ENCODE measurements at places on chromosomes 2 and 18.
A peak's percentile ranks its signal among the peaks of the same experiment; 100 is the strongest.

GRCh38 chr2:241067501-241068135 is 34.5 kb downstream of the MTERF4 start:
- no peak for DNase-seq

DNA sequence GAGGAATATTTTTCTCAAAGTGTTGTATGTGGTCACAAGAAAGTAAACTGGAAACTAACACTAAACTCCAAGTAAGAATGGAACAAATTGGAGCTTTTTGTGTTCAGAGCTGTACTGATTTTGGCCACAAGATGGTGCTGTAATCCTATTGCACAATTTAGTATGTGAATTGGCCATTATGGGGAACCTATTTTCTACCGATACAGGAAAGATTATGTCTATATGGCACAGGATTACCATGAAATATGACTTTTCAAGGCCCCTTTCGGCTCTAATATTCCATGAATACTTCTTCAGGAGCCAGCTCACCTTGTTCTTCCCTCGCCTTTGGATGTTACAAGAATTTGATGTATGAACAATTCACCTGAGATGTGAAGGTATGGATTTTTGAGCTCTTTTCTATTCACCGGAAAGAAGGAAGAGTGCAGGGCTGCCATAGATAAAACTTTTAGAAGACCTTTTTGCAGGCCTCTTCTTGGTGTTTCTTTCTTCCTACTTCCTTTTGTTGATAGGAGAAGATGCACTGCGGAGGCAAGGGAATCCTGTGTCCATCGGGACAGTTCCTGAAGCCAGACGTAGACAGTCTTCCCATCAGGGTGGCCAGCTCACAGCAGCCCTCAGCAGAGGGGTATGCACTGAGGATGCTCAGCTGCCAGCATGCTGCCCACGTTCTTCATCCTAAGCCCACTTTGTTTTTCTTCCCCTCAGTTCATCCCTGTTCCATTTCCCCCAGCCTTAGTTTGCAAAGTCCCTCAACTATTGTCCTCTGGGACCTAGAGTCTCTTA is 13.3 kb downstream of the MRPL44 start:
- peak; percentile 52 for DNase-seq

- DNase-seq = no peak
These were observed 40.2 kb downstream of the TMEM177 start for GRCh38 chr2:119719261-119719627.

DNA sequence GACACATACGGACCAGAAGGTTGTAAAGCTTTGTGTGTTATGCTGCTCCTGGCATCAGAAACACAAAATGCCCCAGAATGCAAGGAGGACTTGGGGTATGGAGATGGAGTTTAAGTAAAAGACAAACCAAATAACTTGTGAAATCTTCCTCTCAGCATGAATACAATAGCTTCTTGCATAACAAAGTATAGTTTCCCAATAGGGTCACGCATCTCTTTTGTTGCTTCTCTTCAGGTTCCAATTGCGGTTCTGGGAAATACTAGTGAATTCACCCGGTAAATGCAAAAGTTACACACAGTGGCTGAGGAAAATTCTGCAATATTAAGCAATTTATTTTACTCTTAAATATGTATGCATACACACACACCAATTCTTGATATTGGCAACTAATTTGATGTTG is 339.2 kb upstream of the EPHA4 start:
- DNase-seq = no peak

DNA sequence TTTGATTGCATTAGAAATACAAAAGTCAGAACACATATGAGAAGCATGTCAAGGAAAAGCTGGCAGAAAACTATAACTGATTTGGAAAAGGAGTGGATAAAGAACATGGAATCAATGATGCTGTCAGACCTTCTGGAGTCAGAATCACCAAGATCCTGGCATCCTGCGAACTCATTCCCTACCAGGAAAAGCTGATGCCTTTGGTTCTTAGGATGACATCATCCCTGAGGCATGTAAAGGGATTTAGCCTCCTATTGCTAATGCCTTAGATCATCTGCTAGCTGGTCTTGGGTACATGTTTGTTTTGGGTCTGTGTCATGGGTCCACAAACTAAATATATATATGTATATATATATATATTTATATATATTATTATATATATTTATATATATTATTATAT is 680.7 kb downstream of the EPHA4 start:
- no peak for DNase-seq

DNA sequence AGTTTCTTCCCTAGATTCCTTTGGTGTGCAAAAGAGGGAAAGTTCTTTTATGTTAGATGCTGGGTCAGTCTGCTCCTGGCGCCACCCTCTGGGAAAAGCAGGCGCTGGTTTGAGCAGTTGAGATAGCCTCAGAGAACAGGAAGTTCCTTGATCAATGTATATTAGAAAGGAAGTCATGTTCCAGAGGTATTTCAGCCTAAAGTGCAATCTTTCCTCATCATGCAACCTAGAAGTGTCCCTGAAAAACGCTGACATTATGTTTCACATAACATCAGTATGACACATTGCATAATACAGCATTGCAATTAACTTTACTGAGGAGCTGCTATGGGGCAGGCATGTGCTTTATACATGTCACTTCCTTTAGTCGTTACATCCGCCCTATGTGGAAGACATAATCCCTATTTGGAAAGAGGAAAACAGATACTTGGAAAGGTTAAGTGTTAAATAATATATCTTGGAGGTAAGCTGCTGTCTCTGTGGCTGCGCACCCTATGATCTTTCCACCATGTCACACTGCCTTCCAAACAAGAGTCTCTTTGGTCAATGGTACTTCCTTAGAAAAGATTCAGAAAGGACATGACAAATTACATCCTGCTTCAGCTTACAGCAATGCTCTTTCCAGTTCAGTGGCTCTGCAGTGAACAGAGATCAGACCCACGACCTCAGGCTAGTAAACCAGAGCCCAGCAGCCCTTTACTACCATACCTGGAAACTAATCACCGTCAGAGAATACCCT is 369.7 kb downstream of the RAD51AP2 start:
- DNase-seq = no peak

- no peak for DNase-seq
These were observed 28.7 kb downstream of the ZSWIM2 start for GRCh38 chr2:186820303-186820702.

DNA sequence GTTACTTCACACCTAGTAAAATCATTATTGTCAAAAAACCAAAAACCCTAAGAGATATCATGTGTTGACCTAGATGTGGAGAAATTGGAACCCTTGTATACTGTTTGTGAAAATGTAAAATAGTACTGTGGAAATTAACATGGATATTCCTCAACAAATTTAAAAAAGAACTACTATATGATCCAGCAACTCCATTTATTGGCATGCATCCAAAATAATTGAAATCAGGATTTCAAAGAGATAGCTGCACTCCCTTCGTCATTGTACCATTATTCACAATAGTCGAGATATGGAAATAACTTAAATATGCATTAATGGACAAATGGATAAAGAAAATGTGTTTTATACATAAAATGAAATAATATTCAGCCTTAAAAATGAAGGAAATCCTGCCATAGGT is 105.3 kb upstream of the ZC3H15 start:
- DNase-seq = no peak

GRCh38 chr2:95300450-95300849 is 3.3 kb downstream of the KCNIP3 start:
- DNase-seq = no peak

DNA sequence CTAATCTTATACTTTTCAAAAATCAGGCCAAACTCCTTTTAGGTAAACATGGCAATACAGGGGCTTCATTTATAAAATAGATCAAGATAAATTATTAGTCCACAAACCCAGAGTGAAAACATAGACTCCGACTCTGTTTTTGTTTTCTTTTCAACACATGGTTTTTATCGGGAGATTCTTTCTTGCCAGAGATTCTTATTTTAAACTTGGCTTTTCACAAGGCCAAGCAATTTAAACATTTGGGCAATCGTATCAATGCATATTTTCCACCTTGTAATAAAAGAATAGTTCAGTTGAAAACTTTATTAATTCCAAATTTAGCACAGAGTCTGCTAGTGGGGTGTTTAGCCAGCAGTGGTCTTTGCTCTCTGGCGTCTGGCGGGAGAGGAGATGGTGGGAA is 71.9 kb downstream of the SOX11 start:
- no peak for DNase-seq

GRCh38 chr2:96877631-96878092 is 7.8 kb upstream of the SEMA4C start:
- DNase-seq = no peak

DNA sequence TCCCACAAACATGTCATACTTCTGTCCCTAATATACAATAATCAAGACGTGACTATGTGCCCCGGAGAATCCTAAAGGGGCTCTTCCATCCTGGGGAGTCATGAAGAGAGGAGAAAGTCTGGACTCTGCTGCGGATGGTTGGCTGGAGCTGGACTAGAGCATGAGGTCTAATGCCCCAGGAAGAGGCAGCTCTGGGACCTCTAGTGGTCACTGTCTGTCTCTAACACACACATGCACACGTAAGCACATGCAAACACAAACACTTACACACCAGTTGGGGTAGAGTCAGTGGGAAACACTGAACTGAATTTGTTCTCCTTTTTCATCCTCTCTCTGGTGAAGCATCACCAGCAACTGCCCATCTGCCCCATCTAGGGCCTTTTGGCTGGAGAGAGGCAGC is 271.6 kb downstream of the TDRD15 start:
- no peak for DNase-seq

- DNase-seq = no peak
These were observed 119.7 kb downstream of the UPP2 start for GRCh38 chr2:158221063-158222020.

DNA sequence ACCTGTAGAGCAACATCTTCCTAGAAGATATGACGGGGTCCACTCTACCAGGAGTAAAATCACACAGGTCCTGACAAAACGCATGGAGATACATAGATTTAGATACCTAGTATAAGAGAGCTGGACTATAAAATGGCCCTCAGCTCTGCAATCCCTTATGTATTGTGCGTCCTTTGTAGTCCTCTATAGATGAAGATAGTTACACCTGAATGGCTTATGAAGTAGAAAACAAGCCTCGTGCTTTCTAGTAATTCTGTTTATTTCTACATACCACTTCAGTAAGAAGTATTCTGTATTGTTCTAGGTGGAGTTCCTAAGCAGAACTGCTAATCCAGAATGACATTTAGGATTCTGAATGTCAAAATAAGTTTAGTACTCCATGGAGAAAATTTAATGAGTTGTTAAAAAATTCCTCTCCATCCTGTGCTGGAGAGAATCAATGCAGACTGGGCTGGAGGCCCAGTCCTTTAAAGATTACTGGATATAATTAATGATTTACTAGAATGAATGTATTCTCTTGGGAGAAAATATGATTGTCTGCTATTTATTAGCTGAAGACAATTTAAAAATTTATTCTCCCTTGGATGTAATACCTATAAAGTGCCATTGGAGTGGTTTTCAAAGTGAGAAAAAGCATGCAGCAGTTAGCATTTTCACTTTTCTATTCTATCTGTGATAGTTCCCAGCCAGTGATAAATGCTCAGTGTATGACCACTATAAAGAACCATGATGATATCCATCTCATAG is 147.3 kb upstream of the UNC80 start:
- DNase-seq = no peak

GRCh38 chr2:67667054-67667908 is 270.1 kb downstream of the ETAA1 start:
- DNase-seq = no peak

DNA sequence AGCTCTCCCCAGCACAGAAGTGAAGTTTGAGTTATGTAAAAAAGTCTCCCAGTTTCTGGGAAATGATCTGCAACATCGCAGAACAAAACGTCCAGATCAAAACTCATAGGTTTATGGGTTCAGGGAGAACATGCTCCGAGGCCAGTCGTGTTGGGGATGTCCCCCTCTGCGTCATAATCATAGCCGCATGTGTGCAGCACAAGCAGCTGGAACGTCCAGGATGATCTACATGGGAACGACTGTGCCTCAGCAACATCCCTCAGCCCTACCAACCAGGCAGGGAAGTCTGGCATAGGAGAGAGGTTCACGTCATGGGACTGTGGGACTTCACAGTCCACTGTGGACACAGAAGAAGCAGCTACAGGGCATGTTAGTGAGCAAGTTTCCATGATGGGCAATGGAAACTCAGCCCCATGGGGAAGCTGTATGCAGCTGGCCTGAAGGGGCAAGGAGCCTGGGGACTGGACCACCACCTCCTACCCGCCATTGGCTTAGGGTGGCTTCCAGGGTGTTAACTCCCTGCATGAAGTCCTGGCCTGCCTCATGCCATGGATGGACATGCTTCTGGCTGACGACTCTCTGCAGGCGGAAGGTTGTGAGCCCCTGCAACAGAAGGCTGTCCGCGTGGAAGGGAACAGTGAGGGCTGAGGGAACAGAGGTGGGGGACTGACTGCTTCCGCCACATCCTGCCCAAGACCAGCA is 96.9 kb downstream of the COPS8 start:
- no peak for DNase-seq

DNA sequence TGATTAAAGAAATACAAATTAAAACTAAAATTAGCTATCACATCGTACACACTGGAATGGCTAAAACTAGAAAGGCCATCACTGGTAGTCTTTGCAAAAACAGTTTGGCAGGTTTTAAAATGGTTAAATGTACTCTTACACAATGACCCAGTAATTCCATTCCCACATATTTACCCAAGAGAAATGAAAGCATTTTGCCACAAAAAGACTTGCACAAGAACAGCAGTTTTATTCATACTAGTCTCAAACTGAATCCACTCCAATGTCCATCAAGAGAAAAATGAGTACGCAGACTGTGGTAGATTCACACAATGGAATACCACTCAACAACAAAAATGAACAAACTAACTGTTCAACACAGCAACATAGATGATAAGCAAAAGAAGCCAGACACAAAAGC is 29.1 kb downstream of the SP140L start:
- DNase-seq = no peak

DNA sequence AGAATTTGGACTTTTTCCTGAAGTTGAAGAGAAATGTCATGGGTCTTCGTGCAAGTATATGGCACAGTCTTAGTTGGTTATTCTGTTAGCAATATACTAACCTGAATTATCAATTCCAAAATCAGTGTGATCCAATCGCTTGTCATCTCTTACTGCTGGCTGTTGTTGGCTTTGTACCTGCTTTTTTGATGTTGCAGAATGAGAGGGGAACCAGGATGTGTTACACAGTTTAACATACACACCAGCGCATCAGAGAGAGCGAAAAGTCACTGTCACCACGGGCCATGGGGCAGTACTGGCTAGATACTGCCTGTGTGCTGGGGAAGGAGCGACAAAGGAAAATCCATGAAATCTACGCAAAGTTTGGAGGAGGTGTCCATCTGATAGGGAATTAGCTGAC is 59.3 kb upstream of the SPP2 start:
- no peak for DNase-seq

DNA sequence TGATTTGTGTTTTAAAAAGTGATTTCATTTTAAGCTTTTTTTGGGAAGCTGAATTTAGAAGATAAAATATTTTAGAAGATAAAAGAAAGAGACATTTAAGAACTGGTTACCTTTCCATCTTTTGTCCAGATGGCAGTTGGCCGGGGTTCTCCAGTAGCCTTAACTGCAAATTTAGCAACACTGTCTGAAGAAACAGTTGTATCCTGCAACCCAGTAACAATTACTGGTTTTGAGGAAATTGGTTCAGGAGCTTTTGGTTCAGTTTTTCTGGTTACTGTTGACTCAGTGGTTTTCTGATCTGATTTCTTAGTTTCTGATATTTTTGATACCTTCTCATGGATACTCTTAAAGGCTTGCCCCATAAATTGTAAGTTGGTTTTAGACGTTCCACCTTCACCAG is 49.9 kb downstream of the PLEKHA3 start:
- no peak for DNase-seq
